Stimulated activated CD4-positive, alpha-beta T cell treated with anti-CD3 and anti-CD28 coated beads, Interleukin-4, amount 100 ng/mL, for 1 hour (primary cell): ENCODE measurements at places on chromosomes 5 and 9.

DNA sequence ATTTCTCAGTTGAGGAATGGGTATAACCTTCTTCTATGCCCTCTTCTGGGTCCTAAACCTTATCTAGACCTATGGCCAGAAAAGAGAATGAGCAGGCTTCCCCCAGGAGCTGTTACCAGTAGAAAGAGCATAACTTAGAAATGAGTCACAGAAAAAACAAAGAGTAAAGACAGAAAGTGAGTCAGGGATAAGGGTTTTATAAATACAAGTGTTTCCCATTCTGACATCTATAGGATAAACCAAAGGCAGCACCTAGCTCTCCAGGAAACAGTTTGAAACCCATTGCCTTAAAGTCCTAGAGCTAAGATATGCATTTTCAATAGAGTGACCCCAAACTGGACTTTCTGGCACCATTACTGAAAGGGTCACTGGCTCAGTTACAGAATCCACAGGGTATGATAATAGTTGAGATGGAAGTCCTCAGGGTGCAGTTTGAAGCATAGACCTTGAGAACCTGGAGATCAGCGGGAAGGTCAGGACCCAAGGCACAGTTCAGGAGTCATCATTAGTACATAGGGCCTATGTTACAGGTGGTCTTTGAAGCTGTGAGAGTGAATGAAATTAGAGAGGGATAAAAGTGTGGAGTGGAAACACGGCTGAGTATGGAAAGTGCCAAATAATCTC, 42.7 kb upstream of the LIFR start:
- no peak for DNase-seq

- DNase-seq, result no peak
Observed at GRCh38 chr9:976258-976942, at the start of gene DMRT3. Gene DMRT3, plus strand, starts transcription at chr9:976655. Its CDS starts 347 bp downstream, at chr9:977002.

GRCh38 chr5:101543780-101544179, 640.7 kb upstream of the ST8SIA4 start:
- no peak for DNase-seq

DNA sequence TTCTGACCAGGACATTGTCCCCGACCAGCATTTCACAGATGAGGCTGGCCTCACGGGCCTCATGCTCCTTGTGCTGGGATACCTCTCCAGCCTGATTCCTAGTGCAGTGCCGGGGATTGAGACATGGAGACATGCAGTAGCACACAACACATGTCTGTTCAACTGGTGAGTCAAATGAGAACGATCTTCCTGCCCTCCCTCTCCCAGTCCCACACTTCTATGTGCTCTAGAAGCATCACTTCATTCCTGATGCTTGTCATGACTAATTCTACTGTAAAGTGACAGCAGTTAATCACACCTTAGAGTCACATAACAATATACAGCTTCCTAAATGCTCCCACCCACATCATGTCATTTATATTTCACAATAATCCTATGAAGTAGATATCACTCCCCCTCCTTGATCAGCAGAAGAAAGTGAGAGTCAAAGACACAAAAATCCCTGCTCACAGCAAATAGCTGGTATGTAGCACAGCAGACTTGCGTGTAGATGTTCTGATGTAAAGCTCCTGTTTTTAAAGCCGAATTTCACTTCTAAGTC, 101.8 kb downstream of the CCDC192 start:
- DNase-seq, result no peak

DNA sequence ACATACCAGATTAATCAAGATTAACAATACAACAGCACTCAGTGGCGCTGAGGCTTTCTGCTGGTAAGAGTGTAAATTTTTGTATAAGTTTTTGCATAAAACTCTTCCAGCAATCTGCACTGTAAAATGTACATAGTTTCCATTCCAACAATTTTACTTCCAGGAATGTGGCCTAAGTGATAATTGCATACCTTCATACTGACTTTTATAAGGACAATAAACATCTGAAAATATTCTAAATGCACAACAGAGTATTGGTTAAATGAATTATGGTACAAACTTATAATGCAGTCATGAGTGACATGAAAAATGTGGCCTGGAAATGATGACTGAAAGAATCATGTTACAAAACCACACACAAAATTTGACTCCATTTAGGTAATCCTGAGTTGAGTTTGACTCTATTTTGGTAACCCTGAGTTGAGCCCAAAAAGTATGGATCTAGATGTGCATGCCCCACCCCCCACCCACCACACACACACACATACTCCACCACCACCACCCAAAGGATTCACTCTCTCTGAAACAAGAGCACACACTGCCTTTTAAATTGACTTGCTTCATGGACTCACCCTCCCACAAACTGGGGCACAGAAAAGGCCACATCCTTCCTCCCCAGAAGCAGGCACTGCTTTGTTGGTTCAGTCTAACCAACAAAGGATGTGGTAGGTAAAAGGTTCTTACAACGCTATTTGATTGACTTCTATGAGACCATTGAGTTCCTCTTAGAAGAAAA, 137.6 kb downstream of the SUSD1 start:
- DNase-seq, result peak; percentile 27

DNA sequence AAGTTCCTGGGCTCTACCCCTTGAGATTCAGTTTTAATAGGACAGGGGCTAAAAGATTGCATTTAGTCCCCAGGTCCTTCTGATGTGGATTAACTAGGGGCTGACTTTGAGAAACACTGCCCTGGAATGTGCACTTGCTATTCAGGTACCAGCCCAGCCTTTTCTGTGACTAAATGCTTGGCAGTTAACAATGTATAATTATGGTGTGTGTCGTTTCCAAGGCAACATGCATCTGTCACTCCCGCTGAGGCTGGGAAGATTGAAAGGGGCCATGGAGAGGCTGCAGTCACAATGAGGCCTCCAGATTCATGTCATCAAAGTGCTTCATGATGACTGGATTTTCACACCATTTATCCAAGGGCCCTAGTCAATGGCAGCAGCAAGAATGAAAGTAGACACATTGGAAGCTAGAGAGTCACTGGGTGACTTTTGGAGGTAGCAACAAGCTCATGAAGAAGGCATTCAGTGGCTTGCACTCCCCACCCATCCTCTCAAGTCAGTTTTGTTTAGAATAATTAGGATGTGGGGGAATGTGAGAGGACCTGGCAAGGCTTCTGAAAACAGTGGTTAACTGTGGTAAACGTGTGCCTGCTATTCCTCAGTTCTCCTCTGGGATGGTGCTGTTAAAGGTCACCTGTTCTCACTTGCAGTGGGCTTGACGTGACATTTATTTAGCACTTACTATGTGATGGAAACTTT, 28.3 kb downstream of the RAI14 start:
- no peak for DNase-seq

- no peak for DNase-seq
Observed at GRCh38 chr9:69134412-69134811, 39.7 kb upstream of the TJP2 start.

GRCh38 chr9:70852711-70853240, 268.6 kb downstream of the TRPM3 start:
- DNase-seq, result no peak

GRCh38 chr9:96668868-96669534, 13.9 kb upstream of the PRXL2C start:
- no peak for DNase-seq

DNA sequence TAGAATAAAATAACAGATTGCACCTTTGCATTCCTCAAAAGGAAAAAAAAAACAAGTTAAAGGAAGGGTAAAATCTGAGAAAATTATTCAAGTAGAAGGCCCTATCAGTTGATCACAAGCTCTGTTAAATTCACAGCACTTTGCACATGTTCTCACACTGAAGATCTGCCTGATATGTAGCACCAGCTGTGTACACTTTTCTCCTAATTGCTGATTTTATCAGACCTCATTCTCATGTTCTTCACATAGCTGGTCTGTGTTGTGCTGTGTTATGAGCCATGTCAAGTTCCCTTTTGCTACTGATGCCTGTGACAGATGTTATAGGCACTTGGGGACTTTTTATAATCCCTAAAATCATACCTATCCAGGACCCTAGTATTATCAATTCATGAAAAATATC, 390.4 kb upstream of the PRR16 start:
- DNase-seq, result no peak

- DNase-seq, result no peak
Observed at GRCh38 chr5:137264573-137264972, 234.6 kb downstream of the SPOCK1 start.

DNA sequence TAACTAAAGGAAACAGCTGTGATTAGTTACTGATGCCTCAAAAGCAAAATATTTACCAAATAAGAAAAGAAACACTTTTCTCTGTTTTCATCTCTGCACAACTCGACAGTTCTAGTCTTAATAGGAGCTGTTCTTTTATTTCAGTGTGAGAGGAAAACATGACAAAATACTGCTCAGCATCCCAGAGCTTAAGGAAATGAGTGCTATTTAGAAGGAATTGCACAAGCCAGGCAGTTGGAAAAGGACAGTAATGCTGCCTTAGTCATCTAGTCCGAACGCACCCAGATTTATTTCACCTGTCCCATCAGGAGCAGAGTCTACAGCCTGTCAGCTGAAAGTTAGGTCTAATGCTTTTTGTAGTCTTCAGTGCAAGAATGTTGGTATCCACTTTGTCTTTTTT, 12.3 kb downstream of the ZCCHC9 start:
- no peak for DNase-seq

DNA sequence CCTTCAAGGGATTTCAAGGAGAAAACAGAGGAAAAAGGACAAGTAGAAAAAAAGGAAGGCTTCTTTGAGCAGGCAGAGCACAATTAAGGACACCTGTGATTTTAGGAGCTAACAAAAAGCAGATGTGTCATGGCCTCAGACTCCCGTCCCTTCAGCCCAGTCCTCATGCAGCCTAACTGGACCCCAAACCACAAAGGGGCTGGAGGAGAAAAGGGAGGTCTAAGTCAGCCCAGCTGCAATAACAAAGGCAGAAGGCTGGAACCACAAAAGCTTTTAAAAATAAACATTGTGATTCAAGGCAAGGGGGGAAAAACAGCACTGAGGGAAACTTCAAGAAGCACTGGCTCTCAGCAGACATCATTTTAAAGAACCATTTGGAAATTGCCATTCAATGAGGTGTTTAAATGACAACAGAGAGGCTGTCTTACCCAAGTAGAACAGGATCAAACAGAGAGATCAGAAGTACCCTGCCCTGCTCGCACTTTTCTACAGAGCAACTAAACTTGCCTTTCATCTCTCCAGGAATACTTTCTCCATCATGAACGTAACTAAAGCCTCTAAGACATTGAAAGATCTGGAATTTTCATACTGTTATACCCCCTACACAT, 89.3 kb downstream of the SEMA5A start:
- DNase-seq, result no peak

DNA sequence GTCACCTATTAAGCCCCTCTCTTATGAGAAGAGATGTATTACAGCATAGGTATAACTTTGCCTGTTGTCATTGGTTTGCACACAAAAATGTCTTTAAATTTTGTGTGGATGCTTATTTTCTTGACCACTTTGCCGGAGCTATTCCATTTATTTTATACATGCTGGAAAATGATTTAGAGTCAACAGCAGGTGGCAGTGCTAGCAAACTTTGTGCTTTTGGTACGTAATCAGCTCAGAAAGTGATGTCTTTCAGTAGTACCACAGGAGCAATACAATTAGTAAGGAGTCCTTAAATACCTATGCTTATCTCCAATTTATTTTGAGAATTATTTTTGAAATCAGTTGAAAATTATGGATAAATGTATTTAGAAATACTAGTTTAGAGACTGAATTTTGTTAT, 19.8 kb upstream of the NUDT12 start:
- DNase-seq, result no peak

GRCh38 chr5:135432113-135432512, 15.0 kb downstream of the DCANP1 start:
- DNase-seq, result no peak

GRCh38 chr9:83639266-83639665, 16.3 kb downstream of the IDNK start:
- no peak for DNase-seq

DNA sequence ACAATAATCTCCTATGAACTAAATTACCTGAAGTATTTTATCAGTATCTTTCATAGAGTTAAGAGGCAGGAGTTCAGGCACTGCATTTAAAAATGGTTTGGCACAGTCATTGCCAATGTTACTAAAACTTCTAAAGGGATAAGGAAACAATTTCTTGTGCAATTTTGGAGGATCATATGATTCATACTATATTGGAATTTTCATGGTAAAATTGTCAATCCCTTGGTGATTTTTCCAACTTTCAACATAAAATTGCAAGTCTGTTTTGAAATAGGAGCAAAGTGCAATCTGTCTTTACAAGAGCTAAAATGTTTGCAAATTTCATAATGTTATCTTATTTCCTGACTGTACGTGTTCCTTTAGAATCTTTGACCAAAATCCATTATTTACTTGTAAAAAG, 211.1 kb downstream of the DMRTA1 start:
- DNase-seq, result no peak
